NCI-H526 (cell line): ENCODE measurements at places on chromosomes 16 and 17.
A peak's percentile ranks its signal among the peaks of the same experiment; 100 is the strongest.

GRCh38 chr17:70017112-70017511 is 57.9 kb upstream of the KCNJ16 start:
- no peak for DNase-seq

DNA sequence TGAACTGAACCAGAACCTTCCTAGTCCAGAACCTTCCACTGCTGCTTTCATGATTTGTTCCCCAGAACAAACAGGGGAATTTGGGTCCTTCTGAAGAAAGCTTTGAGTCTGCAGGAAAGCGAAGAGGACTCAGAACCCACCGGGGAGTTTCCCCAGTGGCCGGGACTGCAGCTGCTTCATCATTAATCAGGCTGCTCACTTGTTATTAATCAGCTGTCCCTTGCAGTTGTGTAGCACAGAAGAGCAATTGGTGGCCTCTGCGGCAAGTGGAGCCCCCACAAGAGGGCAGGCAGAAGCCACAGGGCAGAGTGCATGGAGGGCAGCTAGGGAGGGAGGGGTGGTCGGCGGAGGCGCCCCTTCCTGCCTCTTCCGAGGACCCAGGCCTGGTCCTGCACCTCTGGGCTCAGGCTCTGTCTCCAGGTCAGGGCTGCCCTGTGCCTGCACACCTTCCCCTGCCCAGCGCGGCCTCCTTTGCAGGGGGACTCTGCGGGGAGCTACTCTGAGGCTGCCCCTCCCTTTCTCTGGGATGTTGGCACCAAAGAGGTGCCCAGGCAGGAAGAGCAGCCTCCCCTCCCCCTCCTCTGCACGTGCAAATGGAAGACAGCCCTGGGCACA is 6.9 kb downstream of the CCL17 start:
- DNase-seq: no peak

DNA sequence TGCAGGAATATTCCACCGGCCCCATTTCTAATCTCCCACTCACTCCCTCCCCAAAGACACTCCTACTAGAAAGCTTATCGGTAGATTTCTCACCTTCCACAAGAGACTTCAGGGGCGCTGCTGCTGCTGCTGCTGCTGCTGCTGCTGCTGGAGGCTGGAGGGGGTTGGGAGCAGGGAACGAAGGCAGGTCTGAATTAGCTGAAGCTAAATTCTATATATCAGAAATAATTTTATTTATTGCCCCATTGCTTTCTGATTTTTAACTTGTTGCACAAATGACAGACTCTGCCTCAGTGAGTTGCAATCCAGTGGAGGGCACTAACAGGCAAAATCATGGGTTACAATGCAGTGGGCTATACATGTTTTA is 25.8 kb upstream of the HLF start:
- no peak for DNase-seq

- no peak for DNase-seq
Measured at GRCh38 chr17:74235911-74236371, 22.6 kb downstream of the TTYH2 start.

DNA sequence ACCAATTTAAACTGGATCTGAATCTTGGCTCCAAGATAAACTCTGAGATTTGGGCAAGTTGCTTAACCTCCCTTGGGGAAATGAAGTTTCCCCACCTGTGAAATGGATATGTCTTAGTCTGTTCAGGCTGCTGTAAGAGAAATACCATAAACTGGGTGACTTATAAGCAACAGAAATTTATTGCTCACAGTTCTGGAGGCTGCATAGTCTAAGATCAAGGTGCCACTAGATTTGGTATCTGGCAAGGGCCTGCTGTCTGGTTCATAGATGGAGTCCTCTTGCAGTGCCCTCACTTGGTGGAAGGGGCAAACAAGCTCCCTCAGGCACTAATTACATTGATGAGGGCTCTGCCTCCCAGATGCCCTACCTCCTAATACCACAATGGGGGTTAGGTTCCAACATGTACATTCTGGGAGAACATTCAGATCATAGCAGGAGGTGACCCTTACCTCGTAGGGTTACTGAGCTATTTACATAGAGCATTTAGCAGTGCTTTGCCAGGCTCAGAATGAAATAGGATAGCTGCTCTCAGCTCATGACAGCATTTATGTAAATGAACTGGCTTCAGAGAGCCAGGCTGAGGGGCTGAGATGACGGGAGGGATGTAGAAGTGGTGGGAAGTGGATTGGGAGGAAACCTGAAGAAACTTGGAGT is 83.9 kb downstream of the SPECC1 start:
- DNase-seq: peak; percentile 71

- no peak for DNase-seq
Measured at GRCh38 chr16:68860978-68861892, 17.9 kb downstream of the TANGO6 start.

GRCh38 chr17:45090711-45091110 is 29.6 kb downstream of the NMT1 start:
- no peak for DNase-seq

DNA sequence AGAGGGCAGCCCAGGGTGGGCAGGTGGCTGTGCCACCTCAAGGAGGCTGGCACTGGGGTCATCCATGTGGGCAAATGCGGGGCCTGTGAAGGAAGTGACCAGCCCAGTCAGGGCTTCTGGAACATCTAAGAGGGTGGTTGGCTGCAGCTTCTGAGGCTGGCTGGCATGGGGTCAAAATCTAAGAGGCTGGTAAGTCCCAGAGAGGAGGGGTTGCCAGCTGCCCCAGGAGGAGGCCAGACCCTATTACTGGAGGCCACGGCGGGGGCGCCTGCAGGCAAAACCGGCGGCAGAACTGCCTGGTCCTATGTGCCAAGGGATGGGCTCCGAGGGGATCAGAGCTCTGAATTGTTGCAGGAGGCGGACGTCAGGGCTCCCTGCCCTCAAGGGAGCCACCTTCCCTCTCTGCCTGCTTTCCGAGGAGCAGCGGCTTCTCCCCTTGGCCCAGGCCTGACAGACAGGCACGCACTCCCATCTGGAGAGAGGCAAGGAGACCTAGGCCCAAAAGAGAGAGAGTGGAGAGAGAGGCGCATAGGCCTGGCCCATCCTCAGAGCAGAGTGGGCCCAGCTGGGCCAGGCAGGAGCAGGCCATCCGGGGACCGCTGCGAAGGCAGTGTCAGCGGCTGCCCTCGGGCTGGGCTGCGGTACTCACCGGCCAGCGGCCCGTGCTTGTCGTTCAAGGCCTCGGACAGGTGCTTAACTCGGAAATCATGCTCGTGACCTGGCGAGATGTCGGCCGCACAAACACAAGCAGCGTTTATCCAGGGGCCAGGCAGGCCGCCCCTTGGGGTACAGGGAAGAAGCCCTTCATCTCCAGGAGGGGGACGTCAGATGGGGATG is 10.9 kb downstream of the ZACN start:
- no peak for DNase-seq

- peak; percentile 86 for DNase-seq
Measured at GRCh38 chr17:81251709-81252301, 12.7 kb downstream of the NDUFAF8 start.
